PC-3 (cell line): ENCODE measurements at places on chromosomes 16 and 17. TPM values are rescaled to one million over a fixed set of nuclear protein-coding genes. Genes with fewer than 3 reads are reported as not detected.

Gene TMED6
- total RNA-seq = not detected in 2 replicates

Gene EMC8
- total RNA-seq = 42.6 and 46.1 TPM in 2 replicates

Gene PPP1R27
- total RNA-seq = not detected in 2 replicates

Gene KCNJ16
- total RNA-seq = not detected in 2 replicates

Gene SPATA22
- total RNA-seq = 1.8 TPM in 1 of 2 replicates, not detected in the other

Gene CCL16
- total RNA-seq = not detected in 2 replicates

Gene PSMD11
- total RNA-seq = 160 and 163 TPM in 2 replicates

Gene ACSM2A
- not detected in 2 replicates for total RNA-seq

Gene OR4D2
- total RNA-seq = not detected in 2 replicates

Gene DDX5
- 450 and 493 TPM in 2 replicates for total RNA-seq

Gene OSGIN1
- total RNA-seq = 6.6 and 9.8 TPM in 2 replicates

Gene DPEP3
- not detected in 2 replicates for total RNA-seq

Gene CNTNAP1
- total RNA-seq = 4.6 and 6.6 TPM in 2 replicates

Gene CD7
- 0.15 and 0.98 TPM in 2 replicates for total RNA-seq

Gene CCL15
- not detected in 2 replicates for total RNA-seq

Gene ABCC12
- not detected in 2 replicates for total RNA-seq

Gene KCNG4
- total RNA-seq = 0.04 TPM in 1 of 2 replicates, not detected in the other

Gene HCRT
- total RNA-seq = not detected in 2 replicates

Gene SPATA32
- not detected in 2 replicates for total RNA-seq

Gene GPR179
- not detected in 2 replicates for total RNA-seq

Gene SDR42E1
- total RNA-seq = not detected in 2 replicates
